ENCODE measurements at places on chromosomes 5 and 9.

DNA sequence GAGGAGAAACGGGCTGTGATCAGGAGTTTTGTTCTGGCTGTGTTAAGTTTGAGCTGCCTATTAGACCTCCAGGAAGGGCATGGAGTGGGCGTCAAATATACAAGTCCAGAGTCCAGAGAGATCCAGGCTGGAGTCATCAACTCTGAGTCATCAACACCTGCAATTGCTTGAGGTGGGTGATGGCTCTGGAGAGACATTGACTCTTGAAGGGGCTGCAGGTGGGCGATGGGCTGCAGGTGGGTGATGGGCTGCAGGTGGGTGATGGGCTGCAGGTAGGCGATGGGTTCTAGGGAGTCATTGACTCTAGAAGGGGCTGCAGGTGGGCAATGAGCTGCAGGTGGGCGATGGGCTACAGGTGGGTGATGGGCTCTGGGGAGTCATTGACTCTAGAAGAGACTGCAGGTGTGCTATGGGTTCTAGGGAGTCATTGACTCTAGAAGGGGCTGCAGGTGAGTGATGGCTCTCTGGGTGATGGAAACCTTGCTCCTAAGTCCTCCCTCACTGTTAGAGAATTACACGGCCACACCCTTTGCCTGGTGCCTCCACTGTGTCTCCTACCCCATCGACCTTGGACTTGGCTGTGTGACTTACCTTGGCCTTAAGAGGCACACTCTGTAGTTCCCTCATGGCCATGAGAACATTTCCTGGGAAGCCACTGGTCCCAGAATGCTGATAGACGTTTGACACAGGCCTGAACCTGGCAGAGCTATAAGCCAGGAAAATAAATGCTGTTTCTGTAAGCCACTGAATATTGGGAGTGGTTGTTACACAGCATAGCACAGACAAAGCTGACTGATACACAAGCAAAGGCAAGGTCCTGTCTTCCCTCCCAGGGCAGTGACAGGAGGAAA lies 10.4 kb upstream of the FIBCD1 start:
- no peak for DNase-seq

- DNase-seq: no peak
These were observed 26.1 kb downstream of the PLPPR1 start for GRCh38 chr9:101054657-101055056.

DNA sequence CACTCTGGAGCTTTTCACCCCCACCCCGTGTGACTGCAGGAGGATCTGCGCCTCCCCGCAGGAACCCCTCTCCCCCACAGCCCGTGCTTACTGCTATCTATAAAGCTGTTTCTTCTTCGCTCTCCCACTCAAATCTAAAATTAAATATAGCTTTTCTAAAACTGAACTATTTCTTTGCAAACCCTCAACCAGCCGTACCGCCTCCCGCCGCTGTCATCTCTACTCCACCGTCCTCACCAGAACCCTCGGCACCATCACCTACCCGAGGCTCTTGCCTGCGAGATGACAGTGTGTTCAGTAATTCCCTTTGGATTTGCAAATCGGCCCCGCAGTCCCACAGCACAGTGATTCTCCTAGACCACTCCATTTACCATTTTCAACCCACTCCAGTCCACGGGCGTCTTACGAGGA lies 13.6 kb downstream of the LPCAT1 start:
- no peak for DNase-seq

- no peak for DNase-seq
These were observed 218.4 kb downstream of the EBF1 start for GRCh38 chr5:158881091-158881880.

- DNase-seq: no peak
These were observed 277.6 kb upstream of the TNC start for GRCh38 chr9:115395511-115396021.

GRCh38 chr5:43514025-43514424 lies 923 bp downstream of the C5orf34 start:
- DNase-seq: no peak

DNA sequence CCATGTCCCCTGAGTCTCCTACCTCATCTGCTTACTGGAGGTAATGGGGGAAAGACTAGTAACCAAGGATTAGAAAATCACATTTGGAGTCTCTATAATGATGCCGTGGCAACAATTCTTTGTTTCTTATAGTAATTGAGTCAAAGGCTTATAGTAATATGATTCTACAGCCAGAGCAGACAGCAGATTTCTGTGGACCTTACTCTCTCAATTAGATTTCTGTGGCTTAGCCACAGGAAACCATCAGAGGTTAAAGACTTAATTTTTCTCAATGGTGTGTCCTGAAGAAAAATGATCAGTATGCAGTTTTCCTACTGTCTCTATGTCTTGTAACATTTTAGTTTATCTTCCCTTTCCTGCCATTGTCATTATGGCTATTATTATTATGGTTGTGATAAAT lies 59.3 kb upstream of the CD180 start:
- DNase-seq: no peak

DNA sequence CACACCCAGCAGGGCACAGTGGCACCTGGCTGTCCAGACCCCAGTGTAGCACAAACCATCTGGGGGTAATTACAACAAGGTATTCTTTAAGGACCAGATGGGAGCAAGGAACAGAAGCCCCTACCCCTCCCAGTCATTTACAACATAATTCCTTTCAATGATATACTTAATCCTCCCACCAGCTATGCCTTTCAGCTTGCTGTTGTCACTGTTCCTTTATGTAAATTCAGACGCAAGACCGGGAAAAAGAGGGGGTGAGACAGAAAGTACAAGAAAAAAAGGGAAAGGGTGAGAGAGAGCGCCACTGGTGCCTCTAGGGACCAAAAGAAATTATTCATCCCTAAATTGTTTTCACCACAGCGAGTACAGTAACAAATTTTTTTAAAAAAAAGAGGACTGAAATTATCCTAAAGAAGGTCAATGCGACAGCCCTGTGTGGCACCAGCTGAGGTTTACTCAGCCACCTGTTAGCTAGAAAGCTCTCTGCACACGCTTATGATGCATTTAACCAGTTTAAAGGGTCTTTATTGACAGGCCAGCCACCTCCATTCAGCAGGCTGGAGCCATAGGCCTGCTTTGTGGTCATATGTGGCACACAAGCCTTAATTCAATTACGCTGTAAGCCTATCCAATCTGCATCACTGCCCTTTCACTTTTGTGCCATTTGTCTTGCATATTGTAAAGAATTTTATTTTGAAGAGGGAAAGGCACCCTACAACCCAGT lies 210.2 kb upstream of the ISL1 start:
- no peak for DNase-seq

DNA sequence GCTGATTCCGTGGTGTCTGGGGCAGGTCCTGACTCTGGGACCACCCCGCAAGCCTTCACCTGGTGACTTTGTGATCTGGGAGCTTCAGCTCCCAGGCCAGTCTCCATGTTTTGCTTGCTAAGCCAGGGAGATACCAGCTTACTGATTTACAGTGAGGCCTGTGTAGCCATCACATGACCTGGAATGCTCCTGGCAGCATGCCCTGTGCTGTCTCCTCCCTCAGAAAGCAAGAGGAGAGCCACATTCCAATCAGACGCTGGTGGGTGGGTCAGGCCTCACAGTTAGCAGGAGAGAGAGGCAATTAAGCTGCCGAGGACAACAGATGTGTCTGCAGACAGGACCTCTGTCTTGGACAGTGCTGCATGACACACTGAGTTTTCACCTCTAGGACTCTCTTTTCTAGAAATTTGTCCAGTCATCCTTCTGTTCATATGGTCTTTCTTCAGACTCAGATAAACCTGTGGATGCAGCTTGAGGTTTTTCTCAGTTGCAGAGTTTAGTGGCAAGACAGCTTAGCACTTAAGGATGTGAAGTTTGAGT lies 24.4 kb upstream of the GRPEL2 start:
- no peak for DNase-seq

DNA sequence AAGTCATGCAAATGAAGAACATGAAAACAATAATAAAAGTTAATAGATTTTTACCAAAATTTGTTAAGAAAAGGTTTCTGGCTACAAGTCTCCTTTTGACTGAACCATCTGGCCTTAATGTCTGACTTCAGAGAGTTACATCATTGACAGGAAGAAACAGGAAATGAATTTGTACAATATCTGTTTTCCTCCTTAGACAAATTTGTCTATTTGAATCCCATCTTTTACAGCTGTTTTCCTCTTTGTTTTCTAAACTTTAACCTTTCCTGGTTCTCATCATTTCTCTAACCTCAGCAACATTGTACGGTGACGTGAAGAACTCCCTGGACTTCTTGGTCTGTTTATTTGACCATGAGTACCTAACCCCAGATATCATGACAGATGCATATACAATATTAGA lies 567.5 kb upstream of the RIOK2 start:
- DNase-seq: no peak

GRCh38 chr9:126625329-126626126 lies 11.8 kb downstream of the LMX1B start:
- DNase-seq: no peak

GRCh38 chr5:1068204-1068894 lies 43.5 kb downstream of the SLC12A7 start:
- DNase-seq: no peak

DNA sequence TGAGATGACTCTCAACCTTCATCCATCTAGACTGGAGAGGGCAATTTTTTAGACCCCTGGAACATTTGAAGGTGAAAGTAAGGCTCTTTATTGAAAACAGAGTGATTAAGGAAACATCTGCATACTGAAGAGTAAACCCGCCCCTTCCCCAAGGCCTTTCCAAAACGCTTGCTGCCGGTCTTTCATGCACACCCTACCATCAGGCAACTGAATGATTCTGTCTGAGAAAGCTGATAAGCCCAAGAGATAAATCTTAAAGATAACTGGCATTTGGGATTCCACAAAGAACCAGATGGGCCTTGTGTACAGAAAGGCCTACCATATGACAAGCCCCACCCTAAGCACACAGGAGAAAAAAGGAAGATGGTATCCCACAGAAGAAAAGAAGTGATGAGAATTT lies 54.4 kb upstream of the PIK3R1 start:
- DNase-seq: no peak

DNA sequence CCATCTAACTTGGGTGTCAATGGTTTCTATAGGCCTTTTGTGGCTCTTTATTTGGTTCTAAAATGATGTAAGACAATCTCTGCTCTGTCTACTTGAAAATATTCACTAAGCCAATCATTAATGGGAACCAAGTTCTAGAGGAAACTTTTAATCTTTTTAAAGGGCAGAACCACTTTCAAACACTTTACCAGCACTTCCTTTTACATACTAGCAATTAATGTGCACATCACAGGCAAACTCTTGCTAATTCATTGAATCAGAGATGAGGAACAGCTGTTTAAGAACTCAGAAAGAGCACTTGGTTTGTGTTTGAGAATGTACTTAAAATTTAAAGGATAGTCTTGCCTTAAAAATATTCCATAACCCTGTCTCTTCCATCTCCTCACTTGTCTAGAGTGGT lies 83.4 kb downstream of the PAPPA start:
- no peak for DNase-seq

GRCh38 chr9:135418161-135418560 lies 61.4 kb upstream of the PPP1R26 start:
- no peak for DNase-seq

- no peak for DNase-seq
These were observed 129.5 kb downstream of the SIL1 start for GRCh38 chr5:139068494-139069151.

DNA sequence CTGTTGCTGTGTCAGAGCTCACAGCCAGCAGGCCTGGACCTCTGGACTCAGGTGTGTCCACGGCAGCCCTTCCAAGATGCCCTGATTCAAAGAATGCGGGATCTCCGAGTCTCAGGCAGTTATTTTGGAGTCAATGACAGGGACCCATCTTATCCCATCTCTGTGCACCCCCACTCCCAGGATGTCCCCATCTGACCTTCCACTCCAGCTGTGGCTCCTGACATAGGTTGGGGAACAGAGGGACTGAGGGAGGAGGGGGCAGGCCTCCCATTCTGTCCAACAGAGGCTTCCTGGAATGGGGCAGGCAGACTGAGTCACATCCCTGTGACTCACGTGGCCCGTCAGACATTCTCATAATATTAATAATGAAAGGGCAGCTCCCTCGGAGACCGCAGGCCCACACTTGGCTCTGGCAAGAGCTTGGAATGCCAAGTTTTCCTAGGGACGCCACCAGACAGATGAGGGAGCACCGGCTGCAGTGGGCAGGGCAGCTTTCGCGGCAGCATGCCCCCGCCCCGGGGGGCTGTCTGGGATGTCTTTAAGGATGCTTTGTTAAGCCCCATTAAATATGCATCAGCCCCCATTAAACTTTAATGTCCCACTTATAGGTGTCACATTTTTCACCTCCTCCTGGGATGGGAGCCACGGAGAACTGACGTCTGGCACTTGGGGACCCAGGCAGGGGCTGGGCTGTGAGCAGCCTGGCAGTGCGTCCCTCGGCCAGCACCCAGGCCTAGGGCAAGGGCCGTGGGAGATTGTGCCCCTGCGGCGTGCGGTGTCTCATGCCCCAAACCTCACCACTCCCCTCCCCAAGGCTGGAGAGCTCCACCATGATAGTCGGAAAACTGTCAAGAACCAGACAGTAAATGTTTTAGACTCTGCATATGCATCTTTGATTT lies 23.6 kb upstream of the FIBCD1 start:
- no peak for DNase-seq

- DNase-seq: no peak
These were observed 89.3 kb downstream of the ZCCHC7 start for GRCh38 chr9:37209431-37210386.

DNA sequence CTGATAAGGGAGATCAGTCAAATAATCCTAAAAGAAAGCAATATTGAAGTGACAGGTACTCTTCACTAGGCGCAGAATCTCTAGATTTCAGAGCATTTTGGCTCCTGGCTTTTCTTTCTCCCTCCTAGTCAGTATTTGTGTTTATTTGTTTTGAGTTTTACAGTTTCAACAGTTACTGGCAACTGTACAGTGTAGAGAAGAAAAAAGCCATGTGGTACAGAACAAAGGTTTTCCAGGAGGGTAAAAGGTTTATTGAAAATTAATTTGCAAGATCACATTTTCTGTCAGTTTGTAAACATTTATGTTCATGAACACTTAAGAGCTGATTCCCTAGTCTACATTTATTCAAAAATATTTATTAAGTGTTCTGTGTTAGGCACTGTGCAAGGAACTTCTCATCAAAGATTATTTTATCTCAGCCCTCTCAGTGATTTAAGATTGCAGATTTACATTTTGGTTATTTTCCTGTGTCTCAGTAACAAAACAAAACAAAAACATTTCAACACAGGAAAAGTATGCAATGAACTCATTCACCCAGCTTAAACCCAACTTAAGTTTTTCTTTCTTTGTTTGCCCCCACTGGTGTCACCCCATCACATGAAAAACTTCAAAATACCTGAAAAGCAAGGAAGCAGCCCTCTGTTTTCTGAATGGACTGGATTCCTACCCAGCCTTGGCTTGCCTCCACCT lies 12.9 kb downstream of the MINAR2 start:
- no peak for DNase-seq

GRCh38 chr9:117744369-117744768 lies 40.2 kb downstream of the TLR4 start:
- no peak for DNase-seq

DNA sequence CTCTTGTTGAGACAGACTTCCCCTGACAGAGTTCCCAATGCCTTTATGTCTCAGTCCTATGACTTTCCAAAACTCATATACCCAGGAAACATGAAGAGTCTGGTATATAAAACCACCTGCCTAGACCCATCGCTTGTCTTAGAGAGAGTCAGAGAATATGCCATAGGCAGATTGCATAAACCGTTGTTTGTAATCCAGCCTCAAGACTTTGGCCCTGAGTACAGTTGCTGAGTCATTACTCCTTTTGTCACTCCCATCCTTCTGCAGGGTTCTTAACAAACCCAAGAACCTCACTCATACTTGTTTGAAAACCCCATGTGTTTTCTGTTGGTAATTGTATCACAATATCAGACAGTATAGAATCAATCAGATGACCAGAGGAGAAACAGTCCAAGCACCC lies 616.3 kb downstream of the SLCO4C1 start:
- no peak for DNase-seq

- no peak for DNase-seq
These were observed 49.2 kb upstream of the SLC44A1 start for GRCh38 chr9:105195259-105195658.

Data from stimulated activated CD8-positive, alpha-beta memory T cell treated with anti-CD3 and anti-CD28 coated beads, Interleukin-4, amount 100 ng/mL, for 1 hour (primary cell).